ENCODE measurements at places on chromosomes 5 and 9.

- no peak for DNase-seq
Observed at GRCh38 chr5:493119-493701, 31.0 kb downstream of the SLC9A3 start.

- no peak for DNase-seq
Observed at GRCh38 chr5:159452480-159453167, 122.3 kb upstream of the IL12B start.

- DNase-seq: no peak
Observed at GRCh38 chr5:150774145-150774544, 4.4 kb upstream of the SMIM3 start.

- DNase-seq: no peak
Observed at GRCh38 chr5:135593141-135593540, 14.3 kb upstream of the CXCL14 start.

GRCh38 chr9:92146610-92147009 is 31.4 kb upstream of the SPTLC1 start:
- no peak for DNase-seq

- no peak for DNase-seq
Observed at GRCh38 chr5:77407152-77407551, 85.0 kb downstream of the WDR41 start.
